Nephron progenitor cell (in vitro differentiated cells): ENCODE measurements at places on chromosomes 5 and 9.
A peak's percentile ranks its signal among the peaks of the same experiment; 100 is the strongest.

DNA sequence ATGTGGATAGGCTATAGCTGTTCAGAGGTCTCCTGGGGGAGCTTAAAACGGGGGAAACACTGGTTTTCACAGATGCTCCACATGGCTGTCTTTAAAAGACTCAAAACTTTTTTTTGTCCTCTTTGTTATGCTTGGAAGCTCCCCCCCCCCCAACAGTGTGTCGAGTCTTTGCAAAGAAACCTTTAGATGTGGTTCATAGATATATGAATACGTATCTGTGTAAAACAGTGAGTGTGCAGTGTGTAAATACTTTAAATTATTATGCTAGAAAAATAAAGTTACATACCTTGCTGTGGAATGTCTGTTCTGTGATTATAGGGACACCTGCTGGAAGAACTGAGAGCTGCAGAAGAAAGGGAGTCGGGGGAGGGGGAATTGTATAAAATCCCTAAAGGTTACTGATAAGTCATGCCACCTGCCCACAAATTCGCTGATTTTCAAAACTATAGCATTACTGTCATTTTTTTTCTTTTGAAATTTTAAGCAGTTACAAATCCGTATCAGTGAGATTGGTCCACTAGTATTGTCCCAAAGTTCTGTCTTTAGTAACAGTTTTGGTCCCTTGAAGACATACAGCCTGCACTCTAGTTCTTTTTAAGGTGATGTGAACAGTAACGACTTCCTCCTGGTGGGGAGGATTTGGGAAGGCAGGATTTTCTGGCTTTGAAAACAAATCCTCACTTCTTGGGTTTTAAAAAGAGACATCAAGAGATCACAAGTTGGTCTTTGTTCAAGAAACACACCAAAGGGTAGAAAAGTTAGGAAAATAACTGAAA, 22.9 kb downstream of the RGMB start:
- peak; percentile 54 for DNase-seq

- DNase-seq: no peak
These were observed 562.6 kb downstream of the CAAP1 start for GRCh38 chr9:26329974-26330373.

DNA sequence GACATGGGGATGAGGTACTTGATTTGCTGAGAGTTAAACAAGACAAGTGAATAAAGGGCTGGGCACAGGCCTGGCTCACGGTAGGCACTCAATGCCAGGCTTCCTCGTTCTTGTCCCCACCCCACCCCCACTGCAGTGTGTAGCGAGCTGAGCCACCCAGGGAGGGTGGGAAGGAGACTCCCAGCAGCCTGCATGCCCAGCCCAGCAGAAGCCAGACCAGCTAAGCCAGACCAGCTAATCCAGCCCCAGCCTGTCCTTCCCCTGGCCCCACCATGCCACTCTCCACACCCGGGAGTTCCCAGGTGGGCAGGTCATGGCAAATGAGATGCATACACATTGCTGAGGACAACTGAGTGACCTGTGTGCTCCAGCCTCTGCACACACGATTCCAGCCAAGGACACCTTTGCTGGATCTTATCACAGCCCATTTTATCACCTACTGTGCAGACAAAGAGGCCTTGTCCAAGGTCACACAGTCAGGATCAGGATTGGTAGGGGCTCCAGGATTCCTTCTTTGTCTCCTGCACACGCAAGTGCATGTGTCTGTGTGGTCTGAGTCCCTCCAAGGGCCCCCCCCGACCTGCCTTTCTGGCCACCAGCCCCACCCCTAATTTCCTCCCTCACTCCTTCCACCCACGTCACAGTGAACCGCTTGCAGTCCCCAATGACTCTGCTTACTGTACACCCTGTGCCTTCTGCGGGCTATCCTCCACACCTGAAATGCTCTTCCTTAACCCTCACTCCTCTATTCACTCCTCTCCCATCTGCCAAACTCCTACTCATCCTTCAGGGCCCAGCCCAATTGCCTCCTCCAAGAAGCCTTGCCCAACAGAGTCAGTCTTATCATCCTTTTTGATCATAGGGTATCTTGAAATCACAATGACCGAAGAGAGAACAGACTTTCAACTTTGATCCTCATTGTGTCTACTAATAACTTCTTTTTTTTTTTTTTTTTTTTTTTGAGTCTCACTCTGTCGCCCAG, 26.6 kb downstream of the DUSP1 start:
- DNase-seq: no peak

DNA sequence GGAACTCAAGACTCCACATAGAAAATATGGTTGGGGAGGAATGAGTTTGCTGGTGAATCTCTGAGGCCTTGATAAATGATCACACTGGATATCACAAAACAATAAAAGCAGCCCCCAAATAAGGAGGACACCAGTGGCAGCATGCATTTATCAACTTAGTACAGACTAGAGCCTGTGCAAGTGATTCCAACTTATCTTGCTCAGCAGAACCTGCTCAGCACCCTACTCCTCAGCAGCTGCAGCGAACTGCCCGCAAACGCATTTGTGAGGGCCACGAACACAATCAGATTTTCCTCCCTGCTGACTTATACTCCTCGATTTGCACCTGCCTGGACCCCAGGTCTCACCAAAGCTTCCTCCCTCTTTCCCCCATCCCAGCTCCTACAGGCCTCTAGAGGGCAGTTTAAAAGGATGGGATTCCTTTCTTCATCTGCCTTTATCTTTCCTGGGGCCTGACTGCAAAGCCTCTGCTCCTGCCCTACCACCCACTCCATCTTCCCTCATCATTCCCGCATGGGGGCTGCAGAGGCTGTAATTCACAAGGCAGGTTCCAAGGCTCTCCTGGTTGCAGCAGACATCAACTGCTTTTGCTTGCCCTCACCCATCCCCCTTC, 41.2 kb downstream of the ANKS6 start:
- no peak for DNase-seq

- no peak for DNase-seq
These were observed 71.3 kb downstream of the SH3TC2 start for GRCh38 chr5:148991566-148991965.

DNA sequence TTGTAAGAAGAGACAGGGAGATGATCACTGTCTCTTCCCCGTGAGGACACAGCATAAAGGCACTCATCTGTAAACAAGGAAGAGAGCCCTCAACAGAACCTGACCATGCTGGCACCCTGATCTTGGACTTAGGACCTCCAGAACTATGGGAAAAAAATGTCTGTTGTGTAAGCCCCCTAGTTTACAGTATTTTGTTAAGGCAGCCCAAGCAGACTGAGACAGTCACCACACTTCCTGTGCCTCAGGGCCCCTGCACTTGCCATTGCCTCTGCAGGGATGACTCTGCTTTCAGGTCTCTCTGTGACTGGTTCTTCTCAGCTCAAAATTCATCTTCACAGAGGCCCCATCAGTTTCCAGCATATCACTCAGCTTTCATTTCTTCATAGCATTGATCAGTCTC, 372.1 kb downstream of the TLE1 start:
- no peak for DNase-seq

DNA sequence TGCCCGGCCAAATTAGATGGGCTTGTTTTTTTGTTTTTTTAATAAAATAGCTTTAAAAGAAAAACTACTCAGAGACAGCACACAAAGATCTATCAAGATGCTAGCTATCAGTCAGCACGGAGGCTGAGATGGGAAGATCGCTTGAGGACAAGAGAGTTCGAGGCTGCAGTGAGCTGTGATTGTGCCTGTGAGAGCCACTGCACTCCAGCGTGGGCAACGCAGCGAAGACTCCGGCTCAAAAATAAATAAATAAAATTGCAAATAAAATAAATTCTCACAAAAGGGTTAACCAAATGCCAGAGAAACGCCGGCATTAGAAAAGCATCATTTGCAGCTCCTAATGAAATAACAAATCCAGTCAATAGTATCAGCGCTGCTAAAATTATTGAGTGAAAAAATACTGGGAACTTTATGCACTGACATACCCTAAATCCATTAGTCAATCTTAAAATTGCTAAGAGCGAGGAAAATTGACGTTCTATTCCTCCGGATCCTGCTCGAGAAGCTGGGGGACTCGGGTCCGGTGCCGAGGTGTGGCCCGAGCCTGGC, 681 bp downstream of the CPLANE1 start:
- no peak for DNase-seq

- DNase-seq: no peak
These were observed 409.5 kb upstream of the MEF2C start for GRCh38 chr5:89292487-89292886.

- peak; percentile 70 for DNase-seq
These were observed 104.2 kb downstream of the PPARGC1B start for GRCh38 chr5:149834246-149834855.

DNA sequence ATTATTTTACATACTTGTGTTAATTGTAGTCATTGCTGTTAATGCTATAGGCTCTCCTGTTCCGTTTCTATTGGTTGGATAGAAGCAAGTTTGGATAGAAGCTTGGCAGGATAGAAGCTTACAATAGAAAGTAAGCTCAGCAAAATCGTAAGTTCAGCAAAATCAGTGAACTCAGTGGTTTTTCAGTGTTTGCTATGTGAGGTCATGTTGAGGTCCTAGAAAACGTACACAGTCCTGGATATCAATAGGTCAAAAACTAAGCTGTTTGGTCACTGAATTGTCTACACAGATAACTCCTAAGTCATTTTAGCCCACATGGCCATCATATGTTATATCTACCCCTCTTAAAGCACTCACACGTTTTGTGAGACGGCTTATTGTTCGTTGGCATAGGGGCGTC, 299.4 kb downstream of the MAN2A1 start:
- DNase-seq: no peak

DNA sequence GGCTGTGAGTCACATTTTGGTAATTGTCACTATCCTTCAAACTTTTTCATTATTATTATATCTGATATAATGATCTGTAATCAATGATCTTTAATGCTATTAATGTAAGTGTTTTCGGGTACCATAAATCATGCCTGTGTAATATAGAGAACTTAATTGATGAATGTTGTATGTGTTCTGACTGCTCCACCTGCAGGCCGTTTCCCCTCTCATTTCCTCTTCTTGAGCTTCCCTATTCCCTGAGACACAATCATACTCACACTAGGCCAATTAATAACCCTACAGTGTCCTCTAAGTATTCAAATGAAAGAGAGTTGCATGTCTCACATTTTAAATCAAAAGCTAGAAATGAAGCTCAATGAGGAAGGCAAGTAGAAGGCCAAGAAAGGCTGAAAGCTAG, 420.9 kb upstream of the SGCD start:
- no peak for DNase-seq

DNA sequence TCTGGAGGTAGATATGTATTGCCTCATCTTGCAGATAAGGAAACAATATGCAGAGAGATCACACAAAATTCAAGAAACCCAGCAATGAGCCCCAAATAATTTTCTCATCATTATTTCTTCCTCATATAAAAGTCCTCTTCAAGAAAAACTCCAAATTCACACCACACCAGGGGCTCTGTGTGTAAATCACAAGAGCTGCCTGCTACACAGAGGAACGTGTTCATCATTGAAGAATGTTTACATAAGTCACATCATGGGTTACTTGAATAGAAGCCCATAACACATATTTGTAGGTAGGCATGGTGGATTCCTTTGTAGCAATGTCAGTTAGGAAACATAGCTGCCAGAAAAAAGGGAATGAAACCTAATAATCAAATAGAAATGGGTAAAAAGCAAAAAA, 308.1 kb upstream of the TLE4 start:
- no peak for DNase-seq

DNA sequence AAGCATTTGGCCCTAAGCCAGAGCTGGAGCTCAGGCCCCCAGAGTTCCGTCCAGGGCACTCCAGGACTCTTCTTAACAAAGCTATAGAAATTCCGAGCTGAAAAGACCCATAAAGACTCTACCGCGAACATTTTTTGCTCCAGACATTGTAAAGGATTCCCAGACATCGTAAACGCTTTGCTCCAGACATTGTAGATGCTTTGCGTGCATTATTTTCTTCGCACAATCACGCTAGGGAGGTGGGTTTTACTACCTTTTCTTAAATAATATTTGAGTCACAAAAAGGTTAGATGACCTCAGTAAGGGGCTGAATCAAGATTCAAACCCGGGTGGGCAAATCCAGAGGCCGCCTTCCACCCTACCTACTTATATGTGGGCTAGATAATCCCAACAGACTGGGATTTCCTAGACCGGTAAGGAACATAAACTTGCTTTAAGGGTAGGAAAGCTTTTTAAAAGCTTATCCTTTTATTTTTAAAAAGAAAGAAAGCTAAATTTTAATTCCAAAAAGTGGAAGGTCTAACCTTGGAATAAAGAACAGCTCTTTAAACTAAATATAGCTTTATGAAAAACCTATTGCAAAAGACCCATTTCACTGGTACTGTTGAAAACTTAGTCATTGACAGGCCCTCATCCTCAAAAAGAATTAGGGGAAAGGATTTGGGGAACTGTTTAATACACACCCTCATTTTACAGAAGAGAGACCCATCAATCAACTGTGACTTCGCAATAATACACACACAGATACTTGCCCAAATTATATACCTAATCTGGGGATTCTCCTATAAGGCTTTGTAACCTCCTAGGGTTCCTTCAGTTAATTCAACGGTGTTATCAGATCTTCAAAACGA, 822 bp upstream of the TNIP1 start:
- no peak for DNase-seq

- no peak for DNase-seq
These were observed 368.3 kb downstream of the EFNA5 start for GRCh38 chr5:107302441-107302840.

DNA sequence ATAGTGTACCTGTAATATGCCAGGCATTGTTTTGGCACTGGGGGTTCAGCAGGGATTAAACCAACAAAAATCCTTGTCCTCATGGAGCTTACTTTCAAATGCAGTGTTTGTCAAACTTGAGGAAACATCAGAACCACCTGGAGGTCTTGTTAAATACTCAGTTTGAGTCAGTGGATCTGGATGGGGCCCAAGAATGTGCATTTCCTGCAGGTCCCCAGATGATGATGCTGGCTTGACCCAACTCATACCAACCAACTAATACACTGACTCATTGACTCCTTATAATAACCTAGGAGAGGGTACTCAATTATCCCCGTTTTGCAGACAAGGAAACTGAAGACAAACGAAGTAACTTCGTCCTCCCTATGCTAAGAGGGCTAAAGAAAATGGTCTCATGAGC, 11.3 kb downstream of the WWC1 start:
- no peak for DNase-seq

DNA sequence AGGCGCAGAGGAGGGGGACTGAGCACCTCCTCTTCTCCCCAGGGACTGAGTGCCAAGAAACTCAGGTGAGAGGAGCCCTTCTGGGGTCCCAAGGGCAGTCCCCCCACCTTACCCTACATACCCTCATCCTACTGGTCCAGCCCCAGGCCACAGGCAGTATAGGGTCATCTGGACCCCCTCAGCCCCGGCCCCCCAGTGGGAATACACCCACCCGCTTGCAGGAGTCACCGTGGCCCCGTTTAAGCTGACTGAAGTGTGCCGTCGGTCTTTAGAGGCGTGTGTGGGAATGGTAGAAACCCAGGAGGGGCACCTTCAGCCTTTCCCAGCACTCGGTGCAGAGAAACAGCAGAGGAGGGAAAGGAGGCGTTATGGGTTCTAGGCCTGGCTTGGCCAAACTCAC, 30.8 kb downstream of the COL15A1 start:
- DNase-seq: no peak

DNA sequence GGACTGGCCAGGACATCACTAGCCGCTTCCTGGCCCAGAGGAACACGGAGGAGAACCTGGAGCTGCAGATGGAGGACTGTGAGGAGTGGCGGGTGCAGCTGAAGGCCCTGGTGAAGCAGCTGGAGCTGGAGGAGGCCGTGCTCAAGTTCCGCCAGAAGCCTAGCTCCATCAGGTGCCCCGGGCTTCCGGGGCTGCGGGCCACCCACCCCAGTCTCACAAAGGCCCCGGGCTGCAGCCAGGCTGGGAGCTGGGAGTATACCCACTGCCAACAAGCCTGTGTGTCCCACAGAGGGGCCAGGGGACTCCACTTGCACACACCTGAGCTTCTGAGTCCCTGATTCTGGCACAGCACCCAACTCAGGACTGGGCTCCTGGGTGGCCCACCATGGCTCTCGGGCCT, 1.7 kb upstream of the RABL6 start:
- no peak for DNase-seq

- no peak for DNase-seq
These were observed 35.7 kb downstream of the ELL2 start for GRCh38 chr5:95925939-95926338.
